ENCODE measurements at places on chromosomes 6 and 20. TPM values are rescaled to one million over a fixed set of nuclear protein-coding genes. Genes with fewer than 3 reads are reported as not detected.

DNA sequence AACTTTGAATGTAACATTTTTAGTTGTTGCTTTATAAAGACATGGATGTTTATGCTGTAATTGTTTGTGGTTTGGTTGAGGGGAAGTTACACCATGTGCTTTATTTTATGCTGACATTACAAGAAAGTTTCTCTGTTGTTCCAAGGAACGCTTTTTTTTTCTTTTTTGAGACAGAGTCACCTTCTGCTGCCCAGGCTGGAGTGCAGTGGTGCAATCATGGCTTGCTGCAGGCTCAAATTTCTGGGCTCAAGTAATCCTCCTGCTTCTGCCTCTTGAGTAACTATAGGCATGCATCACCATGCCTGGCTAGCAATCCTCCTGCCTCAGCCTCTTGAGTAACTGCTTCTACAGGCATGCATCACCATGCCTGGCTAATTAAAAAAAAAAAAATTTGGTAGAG lies 21.0 kb upstream of the IFNGR1 start:
- peak; percentile 95 for DNase-seq

The TREML2 gene
- total RNA-seq: not detected

The TCF15 gene
- total RNA-seq: 0.86 TPM

GRCh38 chr6:170043881-170044790 lies 246.7 kb downstream of the DLL1 start:
- DNase-seq: no peak

The SLC29A1 gene
- 62.7 TPM for total RNA-seq

GRCh38 chr6:129031051-129031599 lies 148.2 kb downstream of the LAMA2 start:
- DNase-seq: peak; percentile 77

- DNase-seq: no peak
Measured at GRCh38 chr6:133671376-133671775, 217.5 kb upstream of the TCF21 start.

DNA sequence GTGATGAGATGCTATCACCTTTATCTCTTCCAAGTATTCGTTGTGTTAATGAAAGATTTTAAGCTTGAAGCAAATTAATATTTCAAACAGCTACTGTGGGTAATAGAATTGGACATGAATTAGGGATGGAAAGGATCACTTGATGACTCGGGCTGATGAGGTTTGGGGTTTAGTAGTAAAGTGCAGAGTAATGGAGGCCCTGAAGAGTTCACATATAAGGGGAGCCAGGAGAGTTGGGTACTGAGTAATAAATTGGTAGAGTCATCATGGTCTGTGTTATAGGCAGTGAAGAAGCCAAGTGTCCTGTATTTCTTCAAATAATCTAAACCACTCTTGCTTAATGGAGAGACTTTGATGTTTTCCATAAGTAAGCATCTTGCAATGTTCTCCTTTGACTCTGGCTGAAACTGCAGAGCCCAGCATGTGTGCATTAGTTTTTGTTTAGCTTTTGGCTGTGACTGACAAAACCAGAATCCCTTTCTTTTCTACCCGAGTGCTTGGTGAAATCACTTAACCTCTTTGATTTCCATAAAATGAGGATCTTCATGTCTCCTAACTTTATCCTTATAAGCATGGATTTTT lies 57.6 kb downstream of the L3MBTL3 start:
- DNase-seq: no peak

- no peak for DNase-seq
Measured at GRCh38 chr6:36506611-36507010, 40.7 kb downstream of the STK38 start.

GRCh38 chr6:21109391-21110178 lies 484.0 kb upstream of the SOX4 start:
- DNase-seq: no peak
